ENCODE measurements at places on chromosomes 1 and 21.

DNA sequence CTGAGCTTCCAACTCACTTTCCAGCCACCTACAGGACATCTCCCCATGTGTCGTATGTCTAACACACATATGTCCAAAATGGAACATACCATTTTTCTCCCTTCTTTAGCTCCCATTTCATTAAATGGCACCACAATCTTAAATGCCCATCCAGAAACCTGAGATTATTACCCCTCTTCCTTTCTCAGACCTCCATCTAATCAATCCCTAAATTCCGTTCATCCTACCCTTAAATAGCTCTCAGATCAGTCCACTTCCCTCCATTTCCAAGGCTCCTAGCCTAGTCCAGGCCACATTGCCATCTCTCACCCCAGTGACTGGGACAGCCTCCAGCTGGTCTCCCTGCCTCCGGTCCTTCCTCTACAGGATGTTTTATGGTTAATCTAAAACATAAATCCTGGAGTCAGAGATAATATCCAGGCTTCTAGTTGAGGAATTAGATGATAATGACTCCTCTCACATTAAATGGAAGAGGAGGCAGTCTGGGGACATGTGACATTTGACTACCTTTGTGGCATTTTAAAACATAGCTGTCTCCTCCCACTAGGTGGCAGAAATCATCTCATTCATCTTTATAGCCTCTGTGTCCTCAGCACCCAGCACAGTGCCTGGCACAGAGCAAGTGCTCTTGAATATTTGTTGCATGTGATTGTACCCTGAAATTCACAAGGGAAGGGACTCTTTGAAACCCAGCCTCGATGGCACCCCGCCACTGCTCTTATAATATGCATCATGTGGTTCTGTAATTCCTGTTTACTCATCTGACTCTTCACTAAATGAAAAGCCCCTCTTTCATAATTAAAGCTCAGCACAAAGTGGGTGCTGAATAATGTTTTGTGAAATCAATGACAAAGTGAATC, 102.3 kb downstream of the TMEM53 start:
- DNase-seq: no peak

DNA sequence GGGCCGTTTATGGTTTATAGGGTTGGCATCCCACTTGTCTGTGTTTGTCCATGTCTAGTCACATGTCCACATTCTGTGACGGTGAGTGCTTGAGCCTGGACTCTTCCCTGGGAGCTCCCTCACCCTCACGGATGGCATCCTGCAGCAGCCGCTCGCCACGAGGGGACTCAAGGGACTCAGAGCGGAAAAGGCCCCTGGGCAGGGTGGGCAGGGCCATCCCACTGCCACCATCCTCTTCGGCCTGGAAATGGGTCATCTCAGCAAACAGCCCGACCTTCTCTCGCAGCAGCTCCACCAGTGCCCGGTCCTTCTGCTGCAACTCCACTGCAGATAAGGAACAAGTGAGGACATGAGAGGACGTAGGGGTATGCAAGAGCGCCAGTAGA, 11.1 kb downstream of the RXFP4 start:
- DNase-seq: no peak

GRCh38 chr1:240766831-240767230, 154.9 kb upstream of the GREM2 start:
- DNase-seq: no peak

GRCh38 chr1:243471026-243471685, 215.3 kb downstream of the SDCCAG8 start:
- no peak for DNase-seq

- DNase-seq: no peak
Observed at GRCh38 chr21:34878501-34878900, 170.6 kb downstream of the RUNX1 start.

GRCh38 chr1:239823852-239824251, 267.8 kb upstream of the FMN2 start:
- no peak for DNase-seq

DNA sequence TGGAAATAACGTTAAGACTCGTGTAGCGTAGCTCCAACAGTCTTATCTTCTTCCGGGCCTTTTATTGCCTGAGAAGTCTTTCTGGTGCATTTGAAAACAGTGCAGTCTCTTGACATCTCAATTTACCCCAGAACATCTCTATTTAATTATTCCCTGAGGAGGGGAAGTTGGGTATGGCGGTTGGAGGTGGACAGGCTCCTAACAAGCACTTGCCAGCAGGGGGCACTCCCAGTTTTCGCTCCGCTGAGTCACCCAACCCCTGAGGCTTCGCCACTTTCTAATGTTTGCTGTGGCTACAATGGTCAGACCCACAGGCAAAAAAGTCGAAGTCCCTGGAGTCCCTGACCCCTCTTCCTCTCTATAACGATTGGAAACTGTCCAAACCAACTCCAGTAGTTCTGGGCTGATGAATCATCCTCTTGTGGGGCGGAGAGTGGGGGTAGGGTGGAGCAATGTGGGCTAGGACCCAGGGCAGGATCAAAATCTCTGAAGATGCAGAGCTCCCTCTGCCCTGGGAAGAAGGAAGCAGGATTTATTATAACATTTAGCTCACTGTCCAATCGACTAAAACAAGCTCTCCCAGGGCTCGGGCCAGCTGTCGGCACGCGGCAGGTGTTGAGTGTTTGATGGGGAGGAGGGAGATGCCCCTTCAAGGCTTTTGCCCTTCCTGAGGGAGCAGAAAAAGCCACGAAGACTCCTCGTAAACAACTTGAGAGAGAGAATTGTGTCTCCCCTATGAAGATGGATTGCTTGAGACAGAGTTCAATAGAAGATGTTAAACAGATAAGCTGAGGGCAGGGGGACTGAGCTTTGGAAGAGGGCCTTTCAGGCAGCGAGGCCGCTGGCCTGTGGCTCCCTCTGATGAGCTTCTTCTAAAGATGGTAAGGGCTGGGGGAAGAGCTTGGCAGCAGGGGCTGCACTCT, 85.7 kb downstream of the BRINP2 start:
- DNase-seq: no peak

GRCh38 chr1:56300836-56301235, 278.5 kb downstream of the PLPP3 start:
- DNase-seq: no peak

DNA sequence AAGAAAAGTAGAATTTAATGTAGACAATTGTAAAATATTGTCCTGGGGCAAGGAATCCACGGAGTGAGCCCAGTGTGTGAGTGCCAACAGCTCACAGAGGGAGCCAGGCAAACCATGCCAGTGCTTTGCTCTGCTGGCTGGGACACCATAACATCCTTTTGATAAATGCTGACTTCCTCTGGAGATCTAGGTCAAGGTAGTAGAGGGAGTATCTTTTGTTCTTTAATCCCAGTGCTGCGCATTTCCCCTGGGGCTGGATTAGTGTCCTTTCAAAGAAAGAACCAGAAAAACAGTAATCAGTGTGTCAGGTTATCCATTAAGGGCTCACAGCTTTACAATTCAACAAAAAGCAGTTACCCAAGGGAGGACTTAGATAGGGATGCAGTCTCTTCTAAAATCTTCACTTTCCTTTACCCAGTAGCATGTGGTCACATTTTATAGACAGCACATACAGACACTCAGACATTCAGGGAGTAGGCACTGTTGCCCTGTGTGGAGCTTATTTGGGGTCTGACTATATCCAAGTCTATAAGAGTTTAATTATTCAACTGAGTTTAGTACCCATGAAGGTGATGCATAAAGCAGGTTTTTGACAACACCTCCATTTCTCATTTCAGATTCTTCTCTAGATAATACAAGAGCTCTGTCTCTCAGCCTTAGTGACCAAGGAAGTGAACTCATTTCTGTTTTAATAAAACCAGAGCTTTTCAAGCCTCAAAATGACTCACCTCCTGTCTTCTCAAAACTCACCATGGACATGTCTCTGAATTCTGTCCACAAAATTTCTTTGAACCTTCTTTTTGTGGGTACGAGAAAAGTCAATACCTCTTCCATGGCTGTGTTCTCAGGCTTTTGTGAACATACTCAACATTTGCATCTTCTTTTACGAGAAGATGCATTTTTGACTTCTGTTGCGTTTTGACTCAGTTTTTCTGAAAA, 215.3 kb downstream of the BRINP2 start:
- no peak for DNase-seq
